ENCODE measurements at places on chromosomes 6 and 20. TPM values are rescaled to one million over a fixed set of nuclear protein-coding genes. Genes with fewer than 3 reads are reported as not detected.

DNA sequence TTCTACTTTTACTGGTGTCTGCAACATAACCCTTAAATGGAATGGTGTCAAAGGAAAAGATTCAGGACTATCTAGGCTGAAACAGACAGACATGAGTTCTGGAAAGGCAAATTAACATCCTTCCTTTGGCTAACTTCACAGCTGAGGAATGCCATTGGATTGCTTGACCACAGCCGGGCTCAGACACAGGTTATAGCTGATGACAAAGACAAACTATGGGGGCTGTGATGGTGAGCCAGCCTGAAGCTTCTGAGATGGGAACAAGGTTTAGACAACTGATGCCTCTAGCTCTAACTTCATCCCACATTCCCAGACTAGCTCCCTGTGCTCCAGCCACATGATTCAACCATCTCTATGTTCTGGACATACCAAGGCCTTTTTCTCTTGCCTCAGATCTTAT, 15.3 kb downstream of the POLR1C start:
- DNase-seq = no peak

GRCh38 chr20:23415555-23415954, 5.7 kb downstream of the NAPB start:
- DNase-seq = no peak

GRCh38 chr6:106180208-106180607, 94.1 kb downstream of the PRDM1 start:
- DNase-seq = no peak

GRCh38 chr6:21147995-21148394, 445.6 kb upstream of the SOX4 start:
- no peak for DNase-seq

- no peak for DNase-seq
Observed at GRCh38 chr6:154301839-154302752, 54.5 kb downstream of the IPCEF1 start.

The DAAM2 gene
- total RNA-seq = not detected

The TMEM74B gene
- 0.36 TPM for total RNA-seq

The CDK5RAP1 gene
- total RNA-seq = 46.0 TPM

DNA sequence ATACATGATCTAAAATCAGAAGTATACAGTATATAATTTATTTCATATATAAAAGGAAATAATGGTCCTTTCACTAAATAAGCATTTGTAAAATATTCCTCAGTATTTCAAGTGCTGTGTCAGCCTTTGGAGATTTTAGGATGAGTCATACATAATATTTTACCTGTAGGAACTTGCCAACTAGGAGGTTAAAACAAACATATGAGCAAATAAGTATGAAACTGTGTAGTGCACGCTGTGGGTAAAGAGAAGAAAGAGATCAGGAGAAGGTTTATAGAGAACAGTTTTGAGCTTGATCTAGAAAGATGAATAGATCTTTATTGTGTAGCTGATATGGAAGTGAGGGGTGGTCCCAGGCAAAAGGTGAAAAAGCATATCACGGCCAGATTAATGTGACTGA, 169.9 kb upstream of the RNF217 start:
- DNase-seq = no peak

- DNase-seq = no peak
Observed at GRCh38 chr20:37513779-37514359, 7.2 kb upstream of the NNAT start.

DNA sequence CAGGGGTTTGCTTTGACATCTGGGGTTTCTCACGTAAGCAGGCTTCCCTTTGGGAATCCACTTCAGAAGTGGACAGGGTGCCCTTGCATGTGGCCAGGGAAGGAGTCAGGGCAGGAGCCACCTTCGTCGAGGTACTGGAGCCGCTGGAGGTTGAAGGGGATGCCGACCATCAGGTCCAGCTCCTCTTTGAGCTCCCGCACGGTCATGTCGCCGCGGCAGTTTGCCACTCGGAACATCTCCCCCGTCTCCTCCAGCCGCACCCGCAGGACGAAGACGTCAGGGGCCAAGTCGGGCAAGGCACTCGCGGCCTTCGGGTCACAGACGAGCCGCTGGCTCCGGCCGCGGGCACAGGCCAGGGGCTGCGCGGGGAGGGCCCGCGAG, 360 bp downstream of the ANKRD60 start:
- no peak for DNase-seq

- DNase-seq = no peak
Observed at GRCh38 chr20:46786566-46786965, 77.1 kb downstream of the SLC2A10 start.

- no peak for DNase-seq
Observed at GRCh38 chr6:19879663-19880062, 42.5 kb downstream of the ID4 start.

DNA sequence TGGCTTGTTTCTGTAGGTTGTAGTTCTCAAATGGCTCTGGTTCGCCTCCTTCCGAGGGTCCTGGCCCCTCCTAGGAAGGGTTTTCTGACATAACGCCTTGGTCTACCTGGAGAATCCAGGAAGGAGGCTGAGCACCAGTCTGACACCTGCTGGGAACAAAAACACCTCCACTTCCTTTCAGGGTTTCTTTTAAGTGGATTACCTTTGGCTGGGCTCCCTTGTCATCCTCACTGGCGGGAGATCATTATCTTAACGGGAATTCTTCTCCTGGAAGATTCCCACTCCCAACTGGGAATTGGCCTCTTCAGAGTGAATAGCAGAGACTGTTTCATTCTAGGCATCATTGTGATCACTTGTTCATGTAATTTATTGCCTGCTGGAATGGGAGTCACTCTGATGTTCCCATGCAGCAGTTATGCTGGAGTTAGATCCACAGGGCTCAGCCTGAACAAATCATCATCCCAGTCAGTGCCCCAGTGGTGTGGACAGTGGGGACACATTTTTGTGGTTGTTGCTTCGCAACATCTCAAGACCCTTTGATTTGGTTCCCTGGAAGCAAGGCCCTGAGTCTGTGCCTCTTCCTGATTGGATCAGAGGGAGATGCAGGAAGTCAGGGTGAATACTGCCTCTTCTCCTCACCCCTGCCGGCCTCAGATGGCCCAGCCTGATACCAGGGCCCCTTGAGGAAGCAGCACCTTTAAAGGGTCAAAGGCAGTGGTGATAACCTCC, 49.1 kb downstream of the LYRM2 start:
- no peak for DNase-seq

- no peak for DNase-seq
Observed at GRCh38 chr6:15744818-15745402, 82.1 kb upstream of the DTNBP1 start.

DNA sequence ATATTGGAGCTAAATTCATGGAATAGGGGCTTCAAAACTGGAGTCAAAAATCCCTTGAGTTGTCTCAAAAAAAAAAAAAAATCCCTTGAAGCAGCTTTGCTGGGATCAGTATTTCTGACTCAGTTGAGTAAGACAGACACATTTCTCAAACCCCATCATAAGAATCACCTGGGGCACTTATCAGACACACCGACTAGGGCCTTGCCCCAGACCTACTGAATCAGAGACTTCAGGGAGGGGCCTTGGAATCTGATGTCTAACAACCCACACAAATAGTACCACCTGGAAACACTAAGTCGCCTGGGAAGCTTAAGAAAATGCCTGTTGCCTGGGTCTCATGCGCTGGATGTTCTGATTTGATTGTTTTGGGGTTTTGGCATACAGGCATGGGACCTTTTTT, 44.9 kb upstream of the RNF144B start:
- DNase-seq = no peak

- DNase-seq = no peak
Observed at GRCh38 chr20:11274141-11274594, 600.4 kb upstream of the JAG1 start.

DNA sequence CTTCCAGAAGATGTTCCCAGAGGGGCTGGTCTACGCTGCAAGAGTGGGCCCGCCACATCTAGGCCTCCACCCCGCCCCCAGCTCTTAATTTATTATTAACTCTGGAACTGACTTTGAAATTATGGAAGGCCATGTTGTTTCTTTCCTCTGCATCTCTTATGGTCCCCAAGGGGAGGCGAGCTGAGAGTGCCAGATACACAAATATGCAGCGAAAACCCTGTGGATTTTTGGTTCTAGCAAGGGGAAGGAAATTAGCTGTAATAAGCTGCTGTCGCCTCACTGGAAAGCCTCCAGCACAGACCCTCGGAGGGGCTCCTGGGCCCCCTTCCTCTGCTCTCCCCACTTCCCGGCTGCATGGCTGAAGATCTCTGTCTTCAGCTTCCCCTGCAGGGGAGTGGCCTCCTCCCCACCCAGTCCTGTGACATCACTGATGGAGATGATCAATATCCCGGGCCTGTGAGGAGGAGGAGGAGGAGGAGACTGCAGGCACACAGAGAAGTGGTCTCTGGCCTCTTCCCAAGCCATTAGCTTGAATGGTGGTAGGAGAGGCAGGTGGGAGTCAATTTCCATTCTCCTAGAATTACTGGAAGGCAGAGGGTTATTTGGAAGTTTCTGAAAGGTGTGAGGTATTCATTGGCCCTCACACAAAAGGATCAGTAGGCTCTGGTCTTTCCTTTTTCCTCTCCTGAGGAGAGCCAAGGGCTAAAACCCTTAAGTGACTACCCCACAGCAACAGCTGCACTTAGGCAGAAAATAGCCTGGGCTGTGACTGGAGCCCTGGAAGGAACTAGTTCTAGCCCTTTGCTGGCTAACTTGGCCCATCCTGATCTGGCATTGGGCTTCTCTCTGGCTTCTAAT, 39.7 kb upstream of the CCDC167 start:
- no peak for DNase-seq

The RIMS4 gene
- total RNA-seq = not detected

The TMEM244 gene
- not detected for total RNA-seq

- DNase-seq = no peak
Observed at GRCh38 chr6:12490351-12490903, 200.3 kb downstream of the EDN1 start.

- no peak for DNase-seq
Observed at GRCh38 chr6:139442188-139442671, 67.8 kb upstream of the CITED2 start.

The ZFP64 gene
- 12.2 TPM for total RNA-seq

GRCh38 chr6:87066449-87067333, 28.2 kb downstream of the CGA start:
- no peak for DNase-seq

- DNase-seq = no peak
Observed at GRCh38 chr6:150191809-150192208, 49.0 kb downstream of the PPP1R14C start.

GRCh38 chr20:45781391-45781931, 10.2 kb downstream of the WFDC3 start:
- DNase-seq = no peak

The NHLRC1 gene
- 0.24 TPM for total RNA-seq

The GTSF1L gene
- 0.39 TPM for total RNA-seq

- no peak for DNase-seq
Observed at GRCh38 chr20:48949304-48950170, 28.0 kb downstream of the ARFGEF2 start.

DNA sequence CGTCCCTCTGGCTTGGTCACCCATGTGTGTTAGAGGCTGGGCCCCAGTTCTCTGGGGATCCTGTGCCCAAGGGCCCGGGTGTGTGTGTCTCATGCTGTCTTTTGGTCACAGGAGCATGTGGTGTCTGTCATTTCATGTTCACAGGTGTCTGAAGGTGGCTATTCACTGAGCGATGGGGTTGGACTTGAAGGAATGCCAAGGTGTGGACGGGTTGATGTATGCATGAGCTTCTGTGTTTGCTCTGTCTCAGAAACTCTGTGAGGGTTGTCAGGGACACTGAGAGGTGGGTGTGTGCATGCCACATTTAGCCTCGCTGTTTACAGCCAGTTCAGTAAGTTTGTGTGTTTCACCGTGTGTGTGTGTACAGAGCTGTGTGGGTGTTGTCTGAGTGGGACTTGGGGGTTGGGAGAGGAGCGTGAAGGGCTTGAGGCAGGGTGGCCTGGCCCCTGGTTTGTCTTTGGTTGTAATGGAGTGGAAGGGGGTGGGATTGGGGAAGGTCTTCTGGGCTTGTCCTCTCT, 1.2 kb downstream of the DDR1 start:
- no peak for DNase-seq

DNA sequence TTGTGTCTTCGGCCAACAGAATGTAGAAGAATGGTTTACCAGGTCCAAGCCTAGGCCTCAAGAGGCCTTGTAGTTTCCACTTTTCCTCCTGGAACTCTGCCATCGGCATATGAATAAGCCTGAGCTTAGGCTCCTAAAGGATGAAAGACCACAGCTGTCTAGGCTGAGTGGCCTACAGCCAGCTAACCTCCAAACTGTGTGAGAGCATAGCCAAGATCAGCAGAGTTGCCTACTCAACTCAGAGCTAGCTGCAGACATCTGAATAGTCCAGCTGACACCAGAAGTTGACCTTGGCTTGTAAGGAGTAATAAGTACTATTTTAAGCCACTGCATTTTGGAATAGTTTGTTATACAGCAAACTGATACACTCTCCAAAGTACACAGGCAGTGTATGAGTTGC, 52.6 kb upstream of the SMIM29 start:
- DNase-seq = no peak

The OLIG3 gene
- total RNA-seq = not detected

GRCh38 chr20:22720206-22720605, 135.8 kb upstream of the FOXA2 start:
- DNase-seq = no peak

- DNase-seq = no peak
Observed at GRCh38 chr6:7264686-7265384, 48.2 kb downstream of the SSR1 start.

The MTFR2 gene
- 23.3 TPM for total RNA-seq

The GUCA1A gene
- total RNA-seq = not detected

- no peak for DNase-seq
Observed at GRCh38 chr20:32888636-32889035, 29.9 kb downstream of the EFCAB8 start.

The ANKRD66 gene
- total RNA-seq = not detected

DNA sequence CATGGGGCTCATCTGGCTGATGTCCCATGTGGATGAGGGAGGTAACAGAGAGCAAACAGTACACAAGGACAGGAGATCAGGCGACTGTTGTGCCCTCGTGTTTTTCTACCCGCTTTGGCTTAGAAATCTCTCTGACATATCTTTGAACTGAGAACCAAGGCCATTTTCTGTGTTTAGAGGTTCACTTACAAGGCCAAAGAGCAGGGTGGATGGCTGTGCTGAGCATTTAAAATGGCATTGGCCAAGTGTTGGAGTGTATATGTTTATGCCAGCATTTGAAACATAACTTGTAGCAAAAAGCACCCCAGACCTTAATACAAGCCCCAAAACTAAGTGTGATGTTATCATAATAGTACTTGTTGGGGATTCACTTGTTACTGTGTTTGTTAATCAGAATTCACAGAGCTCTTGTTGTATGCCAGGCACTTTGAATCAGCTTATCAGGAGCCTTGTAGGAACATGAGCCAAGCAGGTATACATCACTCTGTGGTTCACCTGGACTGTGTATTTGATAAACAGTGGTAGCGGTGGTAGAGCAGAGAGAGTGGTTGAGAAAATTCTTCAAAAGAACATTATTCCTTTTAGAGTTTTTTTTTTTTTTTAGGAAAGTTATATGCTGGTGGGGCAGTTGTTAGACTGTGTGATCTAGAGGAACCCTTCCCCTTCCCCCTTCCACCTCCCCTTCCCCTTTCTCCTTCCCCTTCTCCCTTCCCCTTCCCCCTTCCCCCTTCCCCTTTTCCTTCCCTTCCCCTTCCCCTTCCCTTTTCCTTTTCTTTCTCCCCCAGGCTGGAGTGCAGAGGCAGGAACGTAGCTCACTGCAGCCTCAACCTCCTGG, 71.3 kb downstream of the ATRN start:
- no peak for DNase-seq

The FOXP4 gene
- total RNA-seq = 21.6 TPM

The CRISP3 gene
- total RNA-seq = not detected

GRCh38 chr20:35215066-35215956, 11.2 kb upstream of the MMP24 start:
- no peak for DNase-seq

The NSFL1C gene
- total RNA-seq = 108 TPM

The HCRTR2 gene
- total RNA-seq = not detected

All from activated T-helper 1 cell treated with anti-CD3 and anti-CD28 coated beads, Interleukin-12 subunit alpha, Interleukin-12 subunit beta, Interleukin-2, Interleukin-4 antibody, amounts not matched to agents 30 ng/mL and 10 ng/mL and 1 ng/mL, durations not matched to agents 14 hours and 24 hours and 36 hours (primary cell).